ENCODE measurements at places on chromosomes 6 and 20.

DNA sequence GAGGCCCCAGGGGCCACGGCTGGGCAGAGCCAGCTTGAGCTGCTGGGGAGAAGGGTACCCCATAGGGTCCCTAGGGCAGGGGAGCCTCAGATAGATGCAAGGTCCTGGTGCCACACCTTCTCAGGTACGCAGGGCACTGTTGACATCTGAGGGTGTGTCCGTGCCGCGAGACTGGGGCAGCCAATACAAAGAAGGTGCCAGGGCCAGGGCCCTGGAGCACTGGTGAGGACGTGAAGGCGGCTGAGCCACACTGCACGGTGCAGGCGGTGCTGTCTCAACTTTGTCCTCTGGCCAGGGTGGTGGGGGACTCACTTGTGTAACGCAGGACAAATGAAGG is 649 bp upstream of the LRRC73 start:
- DNase-seq = no peak

GRCh38 chr6:11092668-11093375 is 812 bp upstream of the SMIM13 start:
- no peak for DNase-seq

- no peak for DNase-seq
Observed at GRCh38 chr6:71387179-71387578, 98.6 kb downstream of the OGFRL1 start.

GRCh38 chr6:132362442-132363185 is 38.7 kb downstream of the MOXD1 start:
- no peak for DNase-seq

- DNase-seq = peak; percentile 75
Observed at GRCh38 chr6:2790588-2791449, 25.6 kb downstream of the WRNIP1 start.

DNA sequence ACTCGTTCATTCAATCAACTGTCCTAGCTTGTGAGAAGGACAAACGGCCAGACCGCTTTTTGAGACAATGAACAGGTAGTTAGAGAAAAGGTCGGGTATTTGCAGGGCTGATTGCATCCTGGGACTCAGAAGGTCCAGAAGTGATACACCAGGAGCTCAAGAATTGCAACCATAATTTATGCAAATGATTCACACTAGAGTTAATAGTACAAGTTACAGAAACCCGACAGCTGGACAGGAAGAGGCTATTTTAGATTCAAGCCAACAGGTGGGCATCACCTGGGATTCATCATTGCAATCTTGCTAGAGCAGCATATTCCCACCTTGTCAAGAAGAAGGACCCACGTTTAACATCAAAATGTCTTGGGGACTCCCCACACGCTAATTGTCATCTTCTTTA is 83.5 kb downstream of the TNFAIP3 start:
- no peak for DNase-seq

- DNase-seq = peak; percentile 40
Observed at GRCh38 chr6:28635547-28636158, 110.0 kb downstream of the GPX5 start.

- no peak for DNase-seq
Observed at GRCh38 chr6:21111093-21111725, 482.3 kb upstream of the SOX4 start.

GRCh38 chr20:51811042-51811355 is 8.7 kb upstream of the SALL4 start:
- DNase-seq = no peak

DNA sequence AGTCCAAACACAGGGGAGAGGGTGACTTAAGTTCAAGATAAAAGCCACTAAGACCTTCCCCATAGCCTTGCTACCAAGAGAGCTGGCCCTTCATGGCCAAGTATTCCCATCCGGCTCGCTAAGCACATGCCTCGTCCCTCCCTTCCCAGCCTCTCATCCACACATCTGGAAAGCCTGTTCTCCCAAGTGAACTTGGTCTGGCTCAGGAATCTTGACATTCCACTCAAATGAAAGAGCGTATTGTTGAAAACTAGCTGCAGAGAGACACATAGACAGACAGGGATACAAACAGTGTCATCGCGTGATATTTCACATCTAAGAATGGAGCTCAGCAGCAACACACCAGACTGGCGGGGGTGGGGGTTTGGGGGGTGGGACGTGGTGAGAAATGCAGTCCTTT is 182.8 kb upstream of the FOXQ1 start:
- DNase-seq = no peak

GRCh38 chr6:151999194-151999593 is 191.7 kb downstream of the ESR1 start:
- DNase-seq = no peak
